Adipocyte (in vitro differentiated cells): ENCODE measurements at places on chromosomes 16 and 17.

DNA sequence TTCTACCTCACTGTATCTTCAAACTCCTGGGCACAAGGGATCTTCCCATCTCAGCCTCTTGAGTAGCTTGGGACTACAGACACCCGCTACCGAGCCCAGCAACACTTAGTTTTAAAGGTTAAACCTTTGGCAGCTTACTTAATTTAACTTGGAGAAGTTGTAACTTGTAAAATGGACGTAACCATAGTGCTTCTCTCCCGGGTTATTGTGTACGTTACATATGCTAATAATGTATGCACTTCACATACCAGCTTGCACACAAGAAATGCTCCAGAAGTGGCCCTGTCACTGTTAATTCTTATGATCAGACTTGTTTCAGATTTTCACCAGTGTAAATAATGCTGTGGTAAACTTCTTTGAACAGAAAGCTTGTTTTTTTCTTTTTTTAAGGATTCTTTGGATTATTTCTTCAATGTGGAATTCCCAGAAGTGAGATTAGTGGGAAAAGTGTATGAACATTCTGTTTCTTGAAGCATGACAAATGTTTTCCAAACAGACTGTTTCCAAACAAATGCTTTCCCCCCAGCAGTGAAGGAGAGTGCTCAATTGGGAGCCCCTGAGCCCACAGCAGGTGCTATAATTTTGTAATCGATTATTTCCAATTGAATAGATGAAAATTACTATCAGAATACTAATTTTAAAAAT, 61.5 kb downstream of the EPN2 start:
- DNase-seq, result peak; percentile 22

DNA sequence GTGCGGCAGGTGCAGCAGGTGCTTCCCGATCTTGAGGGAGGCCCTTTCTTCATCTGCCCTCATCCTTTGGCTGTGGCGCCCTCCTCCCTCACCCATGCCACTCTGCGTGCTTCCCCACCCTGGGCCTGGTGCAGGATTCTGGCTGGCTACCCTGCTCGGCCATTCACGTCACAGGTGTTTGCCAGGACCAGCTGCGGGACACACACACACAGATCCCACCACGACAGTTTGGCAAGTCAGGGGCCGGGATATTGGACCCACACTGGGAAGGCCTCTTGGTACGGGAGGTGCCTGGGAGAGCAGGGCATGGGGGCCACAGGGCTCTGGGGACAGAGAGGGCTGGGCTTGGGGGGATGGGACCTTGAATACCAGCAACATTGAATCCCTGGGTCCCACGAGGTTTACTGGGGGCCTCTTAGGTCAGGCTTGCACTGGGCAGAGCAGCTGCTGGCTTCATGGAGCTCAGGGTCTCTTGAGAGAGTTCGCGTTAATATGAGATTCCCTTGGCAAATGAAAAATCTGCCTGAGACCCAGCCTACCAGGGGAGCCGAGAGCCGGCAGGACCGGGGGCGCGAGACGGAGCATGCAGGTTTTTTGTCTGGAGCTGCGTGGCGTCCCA, 15.1 kb downstream of the ADCY7 start:
- no peak for DNase-seq

- DNase-seq, result no peak
Observed at GRCh38 chr16:53840456-53840855, 136.5 kb downstream of the FTO start.

DNA sequence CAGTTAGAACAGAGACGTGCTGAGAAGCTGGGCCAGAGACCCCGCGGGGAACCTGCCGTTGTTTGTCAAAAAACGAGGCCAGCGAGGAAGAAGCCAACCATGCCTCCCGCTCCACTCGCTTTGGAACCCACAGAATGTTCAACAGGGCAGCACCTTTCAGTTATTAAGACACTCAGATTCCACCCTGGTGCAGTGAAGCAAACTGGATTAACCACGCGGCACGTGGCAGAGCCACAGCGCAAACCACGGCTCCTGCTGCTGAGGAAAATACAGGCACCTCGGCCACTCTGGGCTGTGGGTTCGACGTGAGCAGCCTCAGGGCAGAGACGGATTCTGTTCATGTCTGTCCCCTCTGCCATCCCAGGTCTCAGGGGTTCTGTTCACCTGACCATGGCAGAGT, 24.4 kb downstream of the ALOX15 start:
- no peak for DNase-seq

GRCh38 chr17:77611791-77612502, 346.6 kb upstream of the TNRC6C start:
- DNase-seq, result no peak

DNA sequence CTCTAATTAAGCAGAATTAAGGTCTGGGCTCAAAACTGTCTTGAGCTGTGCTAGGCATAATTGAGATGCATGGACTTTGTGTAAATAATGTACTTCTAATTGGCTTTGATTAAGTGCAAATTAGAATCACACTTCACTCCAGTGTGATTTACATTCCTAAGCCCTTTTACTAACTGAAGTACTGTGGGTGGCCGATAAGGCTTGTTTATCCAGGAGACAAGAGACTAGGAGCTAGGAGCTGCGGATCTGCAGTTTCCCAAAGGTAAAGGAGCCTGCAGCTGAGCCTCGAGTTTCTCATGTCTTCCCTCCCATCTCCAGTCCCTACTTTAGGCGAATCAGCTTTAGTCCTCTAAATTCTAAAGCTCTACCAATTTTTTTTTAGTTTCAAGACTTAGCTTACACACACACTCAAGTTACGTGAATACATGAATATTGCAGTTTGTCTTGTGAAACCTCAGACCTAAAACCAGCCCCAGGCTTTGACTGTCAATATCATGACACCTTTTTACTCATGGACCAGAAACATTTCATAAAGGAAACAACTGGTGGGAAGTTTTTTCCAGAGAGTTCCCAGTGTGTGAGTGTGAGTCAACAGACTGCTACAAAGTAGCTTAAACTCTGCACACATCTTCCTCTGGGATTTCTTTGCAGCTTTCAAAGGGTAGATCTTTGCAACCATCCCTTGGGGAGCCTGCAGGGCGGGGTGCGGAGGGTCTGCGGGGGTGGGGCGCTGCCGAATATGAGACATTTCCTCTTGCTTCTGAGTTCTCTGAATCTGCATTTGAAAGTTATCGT, 113.9 kb upstream of the TBX2 start:
- peak; percentile 43 for DNase-seq

DNA sequence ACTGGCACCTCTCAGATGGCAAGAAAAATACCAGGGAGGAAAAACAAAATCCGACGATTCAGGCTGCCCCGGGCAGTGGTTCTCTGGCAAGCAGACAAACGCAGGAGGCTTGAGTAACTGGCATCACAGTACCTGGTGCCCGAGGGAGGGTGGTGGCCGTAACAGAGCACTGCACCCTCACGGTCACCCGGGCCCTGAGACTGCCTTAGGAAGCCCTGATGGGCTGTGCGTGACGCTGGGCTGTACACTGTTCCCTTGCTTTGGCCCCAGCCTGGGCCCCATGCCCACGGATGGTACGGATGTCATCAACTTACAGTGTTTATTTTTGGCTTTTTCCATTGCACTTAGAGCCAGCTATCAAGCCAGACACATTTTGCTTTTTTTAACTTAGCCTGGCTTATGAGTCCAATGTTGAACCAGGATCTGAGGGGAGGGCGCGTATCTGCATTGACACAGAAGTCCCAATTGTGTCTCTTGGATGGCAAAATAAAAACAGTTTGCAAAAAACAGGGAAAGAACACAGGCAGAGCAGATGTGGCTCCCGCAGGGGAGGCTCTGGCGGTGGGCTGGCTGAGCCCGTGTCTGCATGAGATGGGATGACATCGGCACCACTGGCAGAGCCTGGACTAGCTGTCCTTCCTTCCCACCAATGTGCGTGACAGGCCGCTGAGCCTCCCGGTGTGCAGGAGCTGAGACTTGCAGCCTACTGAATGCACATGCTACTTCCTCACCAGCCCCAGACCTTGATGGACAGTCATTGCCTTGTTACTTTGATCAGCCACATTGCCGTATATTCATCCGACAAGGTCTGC, 287.7 kb downstream of the FOXL1 start:
- DNase-seq, result peak; percentile 86

DNA sequence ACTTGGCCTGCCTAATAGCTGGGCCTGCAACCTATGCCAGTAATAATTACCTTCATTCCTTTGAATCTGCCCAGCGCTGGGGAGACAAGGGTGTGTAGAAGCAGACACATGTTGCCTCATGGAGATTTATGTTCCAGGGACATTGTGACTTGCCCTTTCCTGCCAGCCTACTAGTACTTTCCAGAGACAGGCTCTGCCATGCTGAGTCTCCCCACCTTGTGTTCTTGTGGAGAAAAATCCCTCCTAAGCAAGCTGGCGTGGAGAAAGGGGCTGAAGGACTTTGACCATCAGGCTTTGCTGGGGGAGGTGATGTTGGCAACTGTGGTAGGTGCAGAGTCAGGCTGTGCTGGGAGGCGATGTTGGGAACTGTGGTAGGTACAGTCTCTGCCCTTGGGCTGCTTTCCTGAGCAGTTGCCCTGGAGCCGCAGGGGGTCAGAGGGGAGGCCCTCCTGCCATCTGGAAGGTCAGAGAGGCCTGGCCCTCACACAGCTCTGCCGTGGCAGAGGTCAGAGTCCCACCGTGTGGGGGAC, 4.0 kb downstream of the KSR1 start:
- no peak for DNase-seq

DNA sequence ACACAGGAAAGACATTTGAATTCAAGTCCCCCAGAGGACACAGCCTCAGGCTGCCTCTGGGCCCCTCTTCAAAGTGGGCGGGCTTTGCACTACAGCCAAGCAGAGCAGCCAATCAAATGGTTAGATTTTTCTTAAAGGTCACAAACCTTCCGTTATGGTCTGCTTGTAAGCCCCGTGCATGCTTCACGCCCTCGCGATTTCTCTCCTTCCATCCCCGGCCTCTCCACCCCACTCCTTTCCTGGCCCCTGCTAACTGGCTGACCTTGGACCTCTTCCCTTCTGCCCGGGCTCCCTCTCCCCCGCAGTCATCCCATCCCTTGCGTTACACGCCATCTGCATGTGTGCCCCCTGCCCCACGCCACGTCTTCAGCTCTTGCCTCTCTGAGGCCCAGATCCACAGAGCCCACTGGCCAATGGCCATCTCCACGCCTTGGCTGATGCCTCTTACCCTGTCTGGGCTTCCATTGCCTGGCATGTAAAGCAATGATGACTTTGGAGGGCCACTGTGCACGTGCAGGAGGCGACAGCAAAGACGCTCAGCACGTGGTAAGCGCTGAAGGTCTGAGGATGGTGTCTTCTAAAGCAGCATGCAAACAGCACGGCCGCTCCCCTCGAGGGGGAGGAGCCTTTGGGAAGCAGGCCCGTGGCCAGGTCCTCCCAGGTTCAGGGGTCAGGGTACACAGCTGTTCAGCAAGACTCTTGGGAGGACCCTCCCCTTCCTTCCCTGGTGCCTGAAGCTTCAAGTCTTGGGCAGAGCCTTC, 86.8 kb downstream of the ZDHHC7 start:
- DNase-seq, result no peak

DNA sequence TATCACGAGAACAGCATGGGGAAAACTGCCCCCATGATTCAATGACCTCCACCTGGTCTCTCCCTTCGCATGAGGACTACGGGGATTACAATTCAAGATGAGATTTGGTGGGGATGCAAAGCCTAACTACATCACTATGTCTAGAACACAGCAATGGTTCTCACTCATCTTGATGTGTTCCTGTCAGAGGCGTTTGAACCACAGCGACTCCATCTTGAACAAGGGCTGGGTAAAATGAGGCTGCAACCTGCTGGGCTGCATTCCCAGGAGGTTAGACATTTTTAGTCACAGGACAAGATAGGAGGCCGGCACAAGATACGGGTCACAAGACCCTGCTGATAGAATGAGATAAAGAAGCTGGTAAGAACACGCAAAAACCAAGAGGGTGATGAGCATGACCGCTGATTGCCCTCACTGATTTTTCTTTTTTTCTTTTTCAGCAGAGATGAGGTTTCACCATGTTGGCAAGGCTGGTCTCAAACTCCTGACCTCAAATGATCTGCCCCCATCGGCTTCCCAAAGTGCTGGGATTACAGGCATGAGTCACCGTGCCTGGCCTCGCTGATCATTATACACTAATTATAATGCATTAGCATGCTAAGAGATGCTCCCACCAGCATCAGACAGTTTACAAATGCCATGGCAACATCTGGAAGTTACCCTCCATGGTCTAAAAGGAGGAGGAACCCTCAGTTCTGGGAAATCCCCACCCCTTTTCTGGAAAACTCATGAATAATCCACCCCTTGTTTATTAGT, 3.0 kb upstream of the PPY start:
- DNase-seq, result no peak

DNA sequence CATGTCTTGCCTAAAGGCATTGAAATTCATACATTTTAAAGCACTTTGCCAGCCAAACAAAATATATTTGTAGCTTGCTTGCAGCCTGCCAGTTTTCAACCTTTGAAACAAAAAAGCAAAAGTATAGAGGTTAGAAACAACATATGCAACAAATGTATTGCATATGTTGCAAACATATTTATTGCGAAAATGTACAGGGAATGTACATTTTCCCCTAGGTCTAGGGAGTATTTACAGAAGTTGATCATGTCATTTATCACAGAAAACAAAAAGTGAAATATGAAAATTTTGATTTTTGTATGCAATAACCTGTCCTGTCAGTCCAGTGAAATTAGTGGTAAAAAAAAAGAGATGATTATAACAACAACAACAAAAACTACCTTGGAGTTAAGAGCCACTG, 171.5 kb downstream of the SPECC1 start:
- DNase-seq, result no peak

DNA sequence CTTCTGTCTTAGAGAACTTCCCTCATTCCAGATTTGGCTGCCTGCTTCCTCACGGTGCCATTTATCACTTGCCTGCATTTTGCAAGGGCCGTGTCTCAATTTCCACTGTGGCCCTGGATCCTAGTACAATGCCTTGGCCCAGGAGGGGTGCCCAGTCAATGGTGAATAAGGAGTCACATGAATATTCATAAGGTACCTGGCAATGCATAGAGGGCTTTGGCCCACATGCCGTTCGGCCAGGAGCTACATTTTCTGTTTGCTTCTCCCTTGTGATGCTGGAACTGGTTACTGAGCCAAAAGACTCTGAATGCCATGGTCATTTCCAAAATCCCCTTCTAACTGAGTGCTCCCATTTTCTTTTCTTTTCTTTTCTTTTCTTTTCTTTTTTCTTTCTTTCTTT, 4.8 kb upstream of the PIRT start:
- no peak for DNase-seq

GRCh38 chr17:61454381-61455323, 2.4 kb downstream of the TBX4 start:
- no peak for DNase-seq

- DNase-seq, result no peak
Observed at GRCh38 chr17:82655038-82655479, 6.8 kb upstream of the WDR45B start.

- no peak for DNase-seq
Observed at GRCh38 chr16:84982434-84982833, 28.9 kb downstream of the ZDHHC7 start.

DNA sequence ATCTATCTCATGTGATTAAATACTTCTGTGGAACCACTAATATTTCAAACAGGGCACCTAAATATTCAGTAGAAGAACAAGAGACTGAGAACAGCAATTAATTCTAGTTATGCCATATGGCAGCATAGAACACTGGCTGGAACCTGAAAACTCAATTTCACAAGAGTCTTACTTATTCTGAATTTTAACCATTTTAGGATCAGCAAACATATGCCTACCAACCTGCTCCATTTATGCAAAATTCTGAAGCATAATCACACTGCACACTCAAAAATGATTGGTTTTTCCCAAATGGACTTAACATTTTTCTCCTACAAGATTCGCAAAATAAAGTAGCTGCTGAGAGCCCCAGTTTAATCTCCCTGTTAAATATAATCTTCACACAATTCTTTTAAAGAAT, 43.2 kb downstream of the SKAP1 start:
- DNase-seq, result no peak
